ENCODE measurements at places on chromosomes 1 and 21.

DNA sequence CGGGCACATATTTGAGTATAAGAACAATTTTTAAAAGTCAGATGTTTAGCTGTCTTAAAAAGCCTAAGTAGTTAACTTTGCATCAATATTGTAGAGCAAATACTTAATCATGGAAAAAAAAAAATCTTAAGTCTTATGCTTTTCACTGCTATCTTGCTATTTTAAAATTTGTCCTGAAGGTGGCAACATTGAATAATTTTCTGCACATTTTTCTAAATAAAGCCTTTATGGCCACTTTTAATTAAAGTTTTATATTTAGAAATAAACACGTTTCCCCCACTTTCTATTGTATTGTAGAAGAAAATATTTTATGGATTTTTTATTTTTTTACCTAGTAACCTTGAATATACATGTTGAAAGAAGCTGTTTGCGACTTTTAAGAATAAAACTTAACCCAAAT is 198.8 kb downstream of the AMY1C start:
- DNase-seq, result no peak

DNA sequence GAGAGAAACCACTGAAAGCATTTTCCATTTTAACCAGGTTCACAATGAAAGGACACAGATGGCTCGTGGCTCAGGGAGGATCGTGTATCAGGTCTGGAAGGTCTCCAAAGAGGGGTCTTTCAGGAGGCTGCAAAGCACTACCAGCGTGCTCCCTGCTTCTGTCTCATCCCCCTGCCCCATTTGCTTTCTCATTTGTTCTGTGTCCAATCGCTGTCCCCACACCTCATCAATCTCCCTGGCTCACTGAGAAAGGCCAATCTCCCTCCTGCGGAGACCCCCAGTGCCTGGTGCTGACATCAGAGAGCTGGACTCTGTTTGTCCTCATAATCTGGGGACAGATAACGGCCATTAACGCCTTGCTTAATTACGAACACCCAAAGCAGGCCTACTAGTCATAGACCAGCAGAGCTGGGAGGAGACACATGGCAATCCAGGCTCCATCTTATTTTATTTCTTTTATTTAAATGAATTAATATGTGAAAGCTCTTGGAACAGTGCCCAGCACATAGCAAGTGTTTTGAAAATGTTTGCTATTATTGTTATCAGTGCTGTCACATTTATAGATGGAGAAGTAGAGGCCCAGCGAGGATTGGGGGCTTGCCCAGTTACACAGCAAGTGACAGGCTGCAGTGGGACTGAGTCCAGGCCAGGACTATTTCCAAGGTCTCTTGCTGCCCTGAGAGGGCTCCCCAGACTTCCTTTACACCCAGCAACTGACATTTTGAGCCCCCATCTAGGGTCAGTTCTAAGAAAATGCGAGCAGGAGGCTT is 341.0 kb upstream of the USP24 start:
- no peak for DNase-seq

GRCh38 chr1:64087768-64088167 is 115.7 kb upstream of the UBE2U start:
- no peak for DNase-seq

- DNase-seq, result no peak
These were observed 213.0 kb downstream of the CAMTA1 start for GRCh38 chr1:6998267-6998666.

DNA sequence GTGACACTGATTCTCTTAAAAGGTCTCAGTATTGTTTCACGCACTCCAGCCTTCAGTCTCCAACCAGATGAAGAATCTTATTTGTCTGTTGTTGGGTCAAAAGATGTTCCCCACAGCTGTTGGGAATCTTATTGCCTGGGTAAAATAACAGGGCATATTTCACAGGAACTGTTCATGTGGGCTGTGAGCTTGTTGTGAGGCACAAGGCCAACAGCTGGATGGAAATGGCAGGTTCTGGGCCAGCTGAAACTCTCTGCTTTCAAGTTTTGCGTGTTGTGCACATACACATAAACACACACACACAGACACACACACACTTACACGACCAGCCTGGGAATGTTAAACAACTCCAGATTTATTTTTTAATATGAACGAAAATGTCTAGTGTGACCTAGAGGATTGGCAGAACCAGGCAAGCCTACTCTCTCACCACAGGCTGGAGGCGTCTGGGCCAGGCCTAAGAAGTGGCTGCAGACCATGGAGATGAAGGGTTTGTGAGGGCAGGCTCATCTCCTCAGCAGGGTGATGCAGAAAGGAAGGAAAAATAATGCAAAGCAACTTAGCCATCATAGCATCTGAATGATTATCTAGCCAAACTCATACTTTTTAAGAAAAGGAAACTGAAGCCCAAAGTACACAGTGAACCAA is 357.0 kb downstream of the TTLL7 start:
- no peak for DNase-seq

- DNase-seq, result no peak
These were observed 12.3 kb upstream of the ZSCAN20 start for GRCh38 chr1:33460144-33460543.

- no peak for DNase-seq
These were observed 3.1 kb upstream of the KCNK2 start for GRCh38 chr1:215079456-215079855.

DNA sequence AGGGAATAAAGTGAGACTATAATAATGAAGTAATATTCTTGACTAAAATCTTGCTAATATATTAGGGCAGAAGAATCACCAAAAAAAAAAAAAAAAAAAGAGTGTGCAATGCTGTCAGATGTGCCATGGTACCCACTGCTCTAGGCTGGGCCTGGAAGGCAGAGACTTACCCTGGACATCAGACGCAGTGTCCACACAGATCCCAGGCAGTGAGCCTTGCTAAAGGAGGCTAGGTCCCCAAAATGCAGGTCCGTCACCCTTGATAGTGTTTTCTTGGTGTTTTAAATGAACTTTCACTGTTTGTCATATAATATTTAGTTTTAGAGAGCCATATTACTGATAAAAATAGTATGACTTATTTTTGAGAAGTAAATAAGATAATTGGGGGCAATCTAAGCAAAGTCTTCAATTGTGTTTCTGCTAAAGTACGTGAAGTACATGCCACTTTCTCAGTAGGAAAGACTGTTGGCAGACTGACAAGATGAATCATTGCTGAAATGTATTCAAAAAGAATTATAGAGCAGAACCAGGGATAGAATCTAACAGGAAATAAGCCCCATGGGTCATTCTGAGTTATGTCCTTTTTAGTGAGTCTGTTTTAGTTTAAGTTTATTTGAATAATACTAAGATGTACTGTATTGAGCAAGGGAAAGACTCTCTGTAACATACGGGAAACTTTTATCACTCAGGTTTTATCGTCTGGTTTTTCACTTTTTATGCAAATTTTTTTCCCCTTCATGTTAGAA is 74.6 kb upstream of the PDC start:
- DNase-seq, result no peak

DNA sequence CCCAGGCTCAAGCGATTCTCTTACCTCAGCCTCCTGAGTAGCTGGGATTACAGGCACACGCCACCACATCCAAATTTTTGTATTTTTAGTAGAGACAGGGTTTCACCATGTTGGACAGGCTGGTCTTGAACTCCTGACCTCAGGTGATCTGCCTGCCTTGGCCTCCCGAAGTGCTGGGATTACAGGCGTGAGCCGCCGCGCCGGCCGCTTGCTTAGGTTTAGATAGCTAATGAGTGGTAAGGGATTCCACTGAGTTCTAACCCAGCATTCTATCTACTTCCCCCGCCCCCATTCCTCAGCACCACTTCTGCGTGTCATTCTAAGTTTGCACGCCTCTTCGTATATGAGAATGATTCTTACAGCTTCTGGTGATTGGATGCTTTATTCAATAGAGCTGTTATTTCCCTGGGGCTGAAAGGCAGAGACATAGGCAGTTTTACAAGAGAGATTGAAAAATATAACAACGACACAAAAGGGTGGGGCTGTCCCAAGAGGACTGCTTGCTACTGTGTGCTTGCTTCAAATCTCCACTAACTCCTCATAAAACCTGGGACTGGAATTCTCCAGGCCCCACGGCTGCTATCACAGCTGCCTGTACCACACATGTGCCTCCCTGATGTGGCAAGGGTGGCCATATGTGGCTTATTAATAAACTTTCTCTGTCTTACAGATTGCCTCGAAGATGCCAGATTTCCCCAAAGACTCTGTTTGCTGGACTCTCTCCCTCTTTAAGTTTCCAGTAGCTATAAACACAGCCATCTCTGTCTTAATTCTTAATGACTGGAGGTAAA is 23.7 kb upstream of the GREM2 start:
- DNase-seq, result no peak

- DNase-seq, result no peak
These were observed 16.6 kb downstream of the OBSCN start for GRCh38 chr1:228224198-228225164.

DNA sequence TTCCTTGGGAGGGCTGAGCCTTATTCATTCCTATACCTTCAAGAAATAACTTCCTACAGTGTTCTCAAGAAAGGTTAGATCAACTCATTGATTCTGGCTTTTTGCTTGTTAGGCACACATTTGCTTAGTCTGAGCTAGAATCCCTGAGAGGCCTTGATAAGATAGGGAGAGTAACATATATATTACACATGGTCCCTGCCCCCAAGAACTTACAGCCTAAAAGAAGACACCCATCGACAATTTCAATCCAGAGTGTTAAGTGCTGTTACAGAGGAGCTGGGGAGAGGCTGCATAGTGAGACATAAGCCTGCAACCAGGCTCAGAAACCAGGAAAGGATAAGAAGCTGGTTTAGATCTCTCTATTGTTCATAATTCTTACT is 68.7 kb downstream of the PLPP3 start:
- no peak for DNase-seq

- no peak for DNase-seq
These were observed 26.8 kb downstream of the VANGL1 start for GRCh38 chr1:115668579-115668978.

- no peak for DNase-seq
These were observed 83.0 kb downstream of the MAN1C1 start for GRCh38 chr1:25699500-25700143.

GRCh38 chr1:225950905-225951497 is 10.0 kb upstream of the LEFTY2 start:
- DNase-seq, result no peak

DNA sequence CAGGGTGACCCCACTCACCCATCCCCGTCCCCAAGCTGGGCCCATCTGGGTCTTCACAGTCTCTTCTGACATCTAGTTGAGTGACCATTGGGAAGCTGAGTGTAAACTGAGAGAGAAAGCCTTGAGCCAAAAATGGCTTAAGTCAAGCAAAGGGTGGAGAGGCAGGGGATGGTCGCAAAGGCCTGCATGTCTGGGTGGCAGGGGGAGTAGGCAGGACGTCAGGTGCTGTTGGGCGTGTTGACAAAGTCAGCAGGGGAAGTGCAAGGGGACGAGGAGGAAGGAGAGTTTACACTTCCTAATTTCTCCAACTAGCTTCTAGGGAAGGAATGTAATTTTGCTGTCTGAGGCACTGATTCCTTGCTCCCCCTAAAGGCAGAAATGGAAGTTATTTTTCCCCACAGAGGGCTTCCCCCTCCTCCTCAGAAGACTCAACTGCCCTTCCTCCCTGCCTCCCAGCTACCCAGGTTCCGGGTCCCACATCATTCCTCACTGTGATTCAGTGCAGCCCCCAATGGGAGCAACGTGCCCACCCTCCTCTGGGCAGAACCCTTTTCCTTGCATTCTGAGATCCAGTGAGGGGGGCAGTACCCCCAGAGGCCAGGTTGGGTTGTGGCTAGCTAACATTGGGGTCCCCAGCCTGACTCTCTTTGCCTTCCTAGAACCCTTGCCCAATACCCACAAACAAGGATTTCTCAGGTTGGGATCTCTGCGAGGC is 1.2 kb upstream of the ADORA1 start:
- no peak for DNase-seq

- DNase-seq, result no peak
These were observed 99.3 kb downstream of the NPHS2 start for GRCh38 chr1:179476484-179476883.

- no peak for DNase-seq
These were observed 160.4 kb upstream of the SYT6 start for GRCh38 chr1:114314098-114314497.

- no peak for DNase-seq
These were observed 36.7 kb downstream of the RRP1 start for GRCh38 chr21:43825936-43826622.

DNA sequence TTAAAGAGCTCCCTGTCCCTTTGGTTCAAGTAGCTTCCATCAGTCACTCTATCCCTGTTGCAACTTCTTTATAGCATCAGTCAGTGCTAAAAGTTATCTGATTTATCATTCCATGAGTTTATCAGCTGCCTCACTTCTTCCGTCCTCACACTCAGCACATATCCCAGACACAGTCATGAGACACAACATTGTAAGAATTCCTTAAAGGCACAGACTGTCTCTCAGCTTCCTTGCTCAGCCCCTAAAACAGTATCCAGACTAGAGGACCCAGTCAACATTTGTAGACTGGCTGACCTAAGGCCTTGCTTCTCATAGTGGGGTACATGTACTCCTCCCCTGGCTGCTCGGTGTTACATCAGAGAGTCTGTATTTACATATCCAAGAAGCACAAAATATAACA is 164.9 kb upstream of the ADGRL2 start:
- no peak for DNase-seq

DNA sequence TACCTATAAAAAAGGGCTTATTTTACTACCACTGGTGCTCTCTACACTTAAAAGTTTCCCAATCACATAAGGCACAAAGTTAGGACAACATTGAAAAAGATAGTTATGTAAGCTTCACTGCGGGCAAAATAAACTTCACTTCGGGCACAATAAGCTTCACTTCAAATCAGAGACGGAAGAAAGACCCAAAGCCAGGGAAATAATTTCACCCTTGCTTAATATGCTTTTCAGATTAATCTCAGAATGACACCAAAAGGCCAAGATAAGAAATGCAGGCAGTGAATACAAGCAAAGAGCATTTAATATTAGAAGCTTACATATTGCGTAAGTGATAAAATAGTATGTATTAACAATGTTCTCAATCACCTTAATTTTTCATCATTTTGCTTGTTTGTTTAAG is 444.2 kb downstream of the SETD4 start:
- peak; percentile 12 for DNase-seq
